Renal cortical epithelial cell (primary cell): ENCODE measurements at places on chromosomes 7 and 10.

DNA sequence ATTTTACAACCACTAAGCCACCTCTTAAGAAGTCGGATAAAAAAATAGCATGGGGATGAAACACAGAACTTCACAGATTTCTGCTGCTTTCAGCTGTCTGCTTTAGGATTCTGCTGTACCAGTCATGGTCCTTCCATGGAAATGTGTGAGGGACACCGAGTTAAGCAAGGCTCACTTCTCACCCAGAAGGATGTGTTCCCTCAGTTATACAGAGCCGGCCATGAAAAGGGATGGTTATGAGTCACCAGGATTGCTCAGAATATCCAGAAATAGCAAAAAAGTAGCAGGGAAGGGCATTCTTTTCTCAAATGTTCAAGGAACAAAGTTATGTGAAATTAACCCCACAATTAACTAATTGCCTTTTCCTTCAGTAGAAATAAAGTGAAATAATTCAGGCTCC is 124.4 kb downstream of the AMPH start:
- no peak for DNase-seq

- no peak for DNase-seq
These were observed 37.1 kb downstream of the COL1A2 start for GRCh38 chr7:94431619-94432280.

DNA sequence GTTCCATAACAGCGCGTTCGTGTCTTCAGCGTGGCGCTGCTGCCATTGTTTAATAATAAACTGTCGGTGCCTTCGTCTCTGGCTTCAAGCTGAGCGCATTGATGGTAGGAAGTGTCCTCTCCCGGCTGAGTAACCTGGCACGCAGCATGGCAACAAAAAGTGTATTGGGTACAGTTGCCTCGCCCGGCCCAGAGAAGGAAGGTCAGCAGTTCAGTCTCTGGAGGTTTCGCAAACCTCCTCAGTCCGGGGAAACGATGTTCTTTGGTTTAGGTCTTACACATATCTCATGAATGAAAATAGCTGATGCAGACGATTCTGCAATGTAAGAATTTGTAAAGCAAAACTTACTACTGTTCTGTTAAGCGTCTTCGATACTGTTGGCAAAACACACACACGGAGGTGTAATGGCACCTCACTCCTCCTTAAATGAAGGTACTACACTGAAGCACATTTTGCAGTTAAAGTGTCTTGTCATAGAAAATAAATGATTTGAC is 739 bp upstream of the CCDC186 start:
- DNase-seq: peak; percentile 86

DNA sequence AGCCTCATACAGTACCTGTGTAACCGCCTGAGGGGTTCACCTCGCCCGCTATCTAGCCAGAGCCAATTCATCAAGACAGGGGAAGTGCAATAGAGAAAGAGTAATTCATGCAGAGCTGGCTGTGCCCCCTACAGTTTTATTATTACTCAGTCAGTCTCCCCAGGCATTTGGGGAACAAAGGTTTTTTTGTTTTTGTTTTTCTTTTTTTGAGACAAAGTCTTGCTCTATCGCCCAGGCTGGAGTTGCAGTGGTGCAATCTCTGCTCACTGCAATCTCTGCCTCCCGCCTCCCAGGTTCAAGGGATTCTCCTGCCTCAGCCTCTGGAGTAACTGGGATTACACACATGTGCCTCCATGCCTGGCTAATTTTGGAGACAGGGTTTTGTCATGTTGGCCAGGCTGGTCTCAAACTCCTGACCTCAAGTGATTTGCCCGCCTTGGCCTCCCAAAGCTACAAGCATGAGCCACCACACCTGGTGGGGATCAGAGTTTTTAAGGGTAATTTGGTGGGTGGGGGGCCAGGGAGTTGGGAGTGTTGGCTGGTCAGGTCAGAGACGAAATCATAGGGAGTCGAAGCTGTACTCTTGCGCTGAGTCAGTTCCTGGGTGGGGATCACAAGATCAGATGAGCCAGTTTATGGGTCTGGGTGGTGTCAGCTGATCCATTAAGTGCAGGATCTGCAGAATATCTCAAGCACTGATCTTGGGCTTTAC is 116.5 kb downstream of the MARCHF5 start:
- no peak for DNase-seq

DNA sequence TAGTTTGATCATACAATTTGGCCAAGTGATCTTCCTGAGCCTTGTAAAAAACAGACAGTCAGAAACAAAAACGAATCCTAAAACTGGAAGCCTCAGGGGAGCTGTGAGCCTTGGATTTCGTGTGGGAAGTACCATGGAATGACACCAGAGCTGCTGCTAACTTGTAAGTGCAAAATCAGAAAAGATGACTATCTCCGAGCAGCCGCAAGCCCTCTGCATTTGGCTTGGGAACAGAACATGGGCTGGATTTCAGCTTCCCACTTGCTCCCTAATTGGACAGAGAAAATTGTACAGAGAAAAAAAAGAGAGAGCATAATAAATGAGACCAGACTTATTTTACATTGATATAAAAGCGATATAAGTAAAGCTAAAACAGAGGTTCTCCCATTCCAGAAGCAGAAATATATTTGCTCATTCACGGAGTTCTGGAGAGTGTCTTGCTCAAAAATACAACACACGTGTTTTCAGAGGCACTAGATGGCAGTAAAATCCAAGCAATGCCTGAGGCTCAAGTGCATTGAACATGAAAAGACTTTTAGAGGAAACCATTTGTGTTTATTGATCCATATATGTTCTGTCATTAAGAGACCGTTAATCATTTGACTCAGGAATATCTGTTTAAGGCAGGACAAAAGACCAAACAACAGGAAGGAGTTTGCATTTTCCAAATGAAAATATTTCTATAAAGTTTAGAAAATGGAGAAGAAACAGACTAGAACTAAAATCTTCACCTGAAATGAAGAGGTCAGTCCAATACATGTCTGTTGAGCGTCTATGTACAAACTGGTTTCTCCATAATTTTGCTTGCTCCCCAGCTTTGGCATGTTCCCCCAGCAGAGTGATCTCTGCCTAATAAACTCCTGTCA is 78.3 kb upstream of the SLC26A5 start:
- DNase-seq: peak; percentile 57

DNA sequence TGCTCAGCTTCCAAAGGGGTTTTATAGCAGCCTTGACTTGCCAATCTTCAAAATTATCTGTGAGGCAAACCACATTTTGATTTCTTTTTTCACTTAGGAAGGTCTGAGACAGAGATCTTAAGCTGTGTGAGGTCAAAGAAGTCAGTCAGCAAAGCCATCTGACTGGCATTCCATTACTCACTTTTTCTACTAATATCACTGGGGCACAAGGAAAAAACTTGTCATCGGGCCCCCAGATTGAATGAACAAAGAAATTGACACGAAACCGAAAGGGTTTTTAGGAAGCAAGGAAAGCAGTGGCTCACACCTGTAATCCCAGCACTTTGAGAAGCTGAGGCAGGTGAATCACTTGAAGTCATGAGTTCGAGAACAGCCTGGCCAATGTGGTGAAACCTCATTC is 78.5 kb upstream of the FRMD4A start:
- DNase-seq: no peak
